Mesenchymal stem cell (in vitro differentiated cells and primary cell): ENCODE measurements at places on chromosomes 6 and 20.
A peak's percentile ranks its signal among the peaks of the same experiment; 100 is the strongest.

DNA sequence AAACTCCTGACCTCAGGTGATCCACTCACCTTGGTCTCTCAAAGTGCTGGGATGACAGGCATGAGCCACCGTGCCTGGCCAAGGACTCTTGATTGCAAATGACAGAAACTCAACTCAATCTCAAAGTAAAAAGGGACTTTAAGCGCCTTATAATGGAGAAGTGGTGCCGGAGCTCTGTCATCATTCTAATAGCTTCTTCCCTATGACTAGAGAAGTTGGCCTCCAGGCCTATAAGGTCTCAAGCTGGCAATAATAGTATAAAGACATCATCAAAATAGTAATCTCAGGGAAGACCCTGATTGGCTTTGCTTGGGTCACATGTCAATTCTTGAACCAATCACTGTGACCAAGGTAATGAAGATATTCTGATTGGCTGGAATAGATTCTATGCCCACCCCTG lies 8.5 kb upstream of the KIAA1755 start:
- DNase-seq: no peak

GRCh38 chr20:19677336-19677735 lies 80.7 kb upstream of the RIN2 start:
- no peak for DNase-seq

GRCh38 chr6:109396046-109396718 lies 13.9 kb upstream of the CD164 start:
- DNase-seq: no peak

- peak; percentile 47 for DNase-seq
These were observed 244.5 kb downstream of the CDC5L start for GRCh38 chr6:44631968-44632367.

DNA sequence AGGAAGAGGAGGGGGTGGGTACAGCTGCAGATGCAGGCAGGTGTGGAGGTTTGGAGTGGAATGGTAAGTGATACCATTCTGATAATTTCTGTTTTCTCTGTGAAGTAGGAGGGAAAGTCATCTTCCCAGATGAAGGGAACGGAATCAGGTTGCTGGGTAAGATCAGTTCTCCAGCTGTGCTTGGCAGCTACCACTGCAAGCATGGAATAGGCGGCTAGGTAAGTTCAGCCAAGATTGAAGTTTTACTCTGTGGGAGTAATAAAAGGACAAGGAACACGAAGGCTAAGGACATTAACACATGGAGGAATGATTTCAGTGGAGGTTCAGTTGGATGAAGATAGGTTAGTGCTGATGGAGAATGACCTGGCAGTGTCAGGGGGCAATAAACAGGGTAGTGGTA lies 128.3 kb downstream of the CARMIL1 start:
- no peak for DNase-seq

DNA sequence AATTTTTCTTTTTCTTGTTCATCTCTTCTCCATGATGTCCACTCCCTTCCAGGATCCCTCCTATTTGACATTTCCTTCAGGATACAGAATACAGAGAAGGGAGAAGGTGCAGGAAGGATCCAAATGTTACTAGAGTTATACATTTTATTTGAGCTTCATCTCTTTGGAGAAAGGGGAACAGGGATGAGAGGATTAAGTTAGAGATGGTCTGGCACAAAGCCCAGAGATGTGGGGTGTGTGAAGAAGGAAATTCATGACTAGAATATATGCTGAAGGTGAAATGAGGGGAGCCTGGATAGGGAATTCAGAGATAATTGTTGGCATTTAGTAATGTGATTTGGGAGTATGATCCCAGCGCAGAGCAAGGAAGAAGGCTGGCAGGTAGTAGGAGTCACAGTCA lies 22.5 kb upstream of the SRPK1 start:
- DNase-seq: no peak

GRCh38 chr6:168044521-168045130 lies 34.4 kb downstream of the FRMD1 start:
- no peak for DNase-seq

DNA sequence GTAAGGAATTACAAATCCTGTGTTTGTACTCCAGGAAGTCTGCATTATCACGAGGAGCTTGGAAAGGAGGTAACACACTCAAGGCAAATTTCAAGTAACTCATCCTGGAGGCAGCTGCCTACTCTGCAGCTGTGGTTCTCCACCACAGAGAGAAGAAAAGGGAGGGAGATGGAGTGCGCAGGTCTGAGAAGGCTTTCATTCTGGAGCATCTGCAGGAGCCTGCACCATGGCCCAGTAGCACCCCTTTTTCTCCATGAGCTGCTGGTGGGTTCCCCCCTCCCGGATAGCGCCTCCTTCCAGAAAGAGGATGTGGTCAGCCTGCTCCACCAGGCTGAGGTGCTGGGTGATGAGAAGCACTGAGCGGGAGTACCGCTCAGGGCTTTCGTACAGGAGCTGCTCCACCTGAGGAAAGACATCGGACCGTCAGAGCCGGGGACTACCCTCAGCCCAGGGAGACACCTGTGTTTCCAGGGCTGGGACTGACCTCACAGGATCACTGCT lies 1.6 kb upstream of the PSMB8 start:
- no peak for DNase-seq
